CD14-positive monocyte (primary cell): ENCODE measurements at places on chromosomes 13 and 19.
A peak's percentile ranks its signal among the peaks of the same experiment; 100 is the strongest.

DNA sequence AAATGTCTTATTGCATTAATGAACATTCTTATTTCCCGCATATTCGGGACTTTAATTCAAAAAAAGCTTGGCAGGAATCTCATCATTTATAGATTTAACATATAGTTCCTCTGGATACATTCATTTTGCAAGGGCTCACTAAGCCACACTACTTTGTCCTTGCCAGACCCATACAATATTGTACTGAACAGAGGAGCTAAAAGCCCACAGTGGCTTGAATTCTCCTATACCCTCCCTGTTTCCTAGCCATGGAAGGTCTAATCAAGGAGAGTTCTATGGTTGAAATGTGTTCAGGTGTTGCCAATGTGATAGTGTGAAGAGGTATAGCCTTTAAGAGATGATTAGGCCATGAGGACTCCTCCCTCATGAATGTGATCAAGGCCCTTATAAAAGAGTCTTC lies 298.9 kb downstream of the ENOX1 start:
- DNase-seq: no peak

DNA sequence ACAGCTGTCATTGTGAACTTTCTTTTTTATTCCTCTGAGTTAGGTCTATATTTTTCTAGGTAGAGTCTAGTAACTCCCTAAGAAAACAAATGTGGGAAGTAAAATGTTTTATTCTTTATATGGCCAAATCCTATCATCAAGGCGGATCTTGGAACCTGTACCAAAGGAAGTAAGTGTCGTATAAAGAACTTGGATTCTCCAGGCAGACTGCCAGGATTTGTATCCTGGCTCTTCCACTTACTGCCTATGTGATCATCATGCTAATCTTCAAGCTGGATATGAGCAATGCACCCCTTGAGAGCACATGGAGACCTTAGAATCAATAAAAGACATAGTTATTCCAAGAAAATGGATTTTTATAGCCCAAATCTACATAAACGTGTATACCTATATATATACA lies 286.5 kb downstream of the PCDH17 start:
- DNase-seq: no peak

DNA sequence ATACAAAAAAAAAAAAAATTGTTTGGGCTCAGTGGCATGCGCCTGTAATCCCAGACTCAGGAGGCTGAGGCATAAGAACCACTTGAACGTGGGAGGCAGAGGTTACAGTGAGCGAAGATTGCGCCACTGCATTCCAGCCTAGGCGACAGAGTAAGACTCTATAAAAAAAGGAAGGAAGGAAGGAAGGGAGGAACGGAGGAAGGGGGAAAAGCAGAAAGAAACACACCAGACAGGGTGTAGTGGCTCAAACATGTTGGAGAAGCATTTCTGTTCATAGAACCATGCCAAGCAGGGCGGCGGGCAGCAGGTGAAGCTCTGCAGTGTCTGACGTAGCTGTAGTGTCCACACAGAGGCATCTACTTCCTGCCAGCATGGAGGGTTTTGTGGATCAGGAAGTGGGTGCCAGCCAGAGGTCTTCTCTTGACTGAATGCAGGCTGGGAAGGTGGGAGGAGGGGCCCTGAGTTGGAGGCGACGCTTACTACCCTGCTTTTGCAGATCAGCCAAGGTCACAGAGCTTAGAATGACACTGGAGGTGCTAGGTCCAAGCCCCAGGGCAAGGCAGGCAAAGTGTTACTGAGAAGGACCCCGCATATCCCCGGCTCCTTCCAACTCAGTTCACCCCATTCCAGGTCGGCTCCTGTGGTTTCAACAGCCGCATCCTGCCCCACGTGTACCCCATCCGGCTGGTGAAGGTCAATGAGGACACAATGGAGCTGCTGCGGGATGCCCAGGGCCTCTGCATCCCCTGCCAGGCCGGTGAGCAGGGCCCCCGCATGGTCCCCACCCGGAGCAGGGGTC lies 11.6 kb upstream of the PGLS start:
- peak; percentile 55 for DNase-seq

DNA sequence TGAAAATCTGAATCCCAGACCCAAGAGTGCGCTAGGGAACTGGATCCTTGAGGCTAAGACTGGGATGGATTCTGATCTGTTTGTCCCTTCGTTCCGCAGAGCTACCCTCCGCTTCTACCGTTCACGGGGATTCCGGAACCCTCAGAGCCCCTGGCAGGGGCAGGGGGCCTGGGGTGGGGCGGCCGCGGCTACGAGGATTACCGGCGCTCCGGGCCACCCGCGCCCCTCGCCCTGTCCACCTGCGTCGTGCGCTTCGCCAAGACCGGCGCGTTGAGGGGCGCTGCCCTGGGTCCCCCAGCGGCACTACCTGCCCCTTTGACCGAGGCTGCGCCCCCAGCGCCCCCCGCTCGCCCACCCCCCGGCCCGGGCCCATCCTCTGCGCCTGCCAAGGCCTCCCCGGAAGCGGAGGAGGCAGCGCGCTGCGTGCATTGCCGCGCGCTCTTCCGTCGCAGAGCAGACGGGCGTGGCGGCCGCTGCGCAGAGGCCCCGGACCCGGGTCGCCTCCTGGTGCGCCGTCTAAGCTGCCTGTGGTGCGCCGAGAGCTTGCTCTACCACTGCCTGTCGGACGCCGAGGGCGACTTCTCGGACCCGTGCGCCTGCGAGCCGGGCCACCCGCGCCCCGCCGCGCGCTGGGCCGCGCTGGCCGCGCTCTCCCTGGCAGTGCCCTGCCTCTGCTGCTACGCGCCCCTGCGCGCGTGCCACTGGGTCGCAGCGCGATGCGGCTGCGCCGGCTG lies 7.1 kb downstream of the SPRED3 start:
- DNase-seq: no peak

GRCh38 chr19:42494321-42494720 lies 34.0 kb downstream of the CEACAM1 start:
- DNase-seq: no peak

GRCh38 chr13:103403814-103404213 lies 337.6 kb upstream of the SLC10A2 start:
- DNase-seq: no peak

- no peak for DNase-seq
Observed at GRCh38 chr13:31416066-31416465, 216.3 kb downstream of the B3GLCT start.

- DNase-seq: no peak
Observed at GRCh38 chr13:33245505-33246158, 39.9 kb downstream of the STARD13 start.

DNA sequence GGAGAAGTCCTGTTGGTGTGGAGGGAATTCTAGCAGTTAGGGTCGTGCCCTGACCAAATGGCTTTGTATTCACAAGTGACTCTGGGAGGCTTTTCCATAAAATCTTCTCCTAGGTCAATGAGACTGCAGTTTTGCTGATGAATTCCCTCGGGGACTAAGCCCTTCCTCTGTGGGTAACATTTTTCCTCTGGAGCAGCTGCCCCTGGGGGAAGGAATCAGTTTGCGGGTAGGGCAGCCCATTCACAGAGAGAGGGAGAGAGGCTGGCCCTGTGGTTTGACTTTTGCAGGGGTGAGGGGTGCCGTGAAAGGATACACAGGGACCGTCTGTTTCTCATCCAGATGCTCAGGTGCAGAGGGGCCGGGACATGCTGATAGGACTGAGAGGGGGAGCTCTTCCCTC lies 67.3 kb downstream of the ERICH6B start:
- no peak for DNase-seq

GRCh38 chr19:29666578-29667386 lies 1.5 kb downstream of the PLEKHF1 start:
- DNase-seq: no peak

DNA sequence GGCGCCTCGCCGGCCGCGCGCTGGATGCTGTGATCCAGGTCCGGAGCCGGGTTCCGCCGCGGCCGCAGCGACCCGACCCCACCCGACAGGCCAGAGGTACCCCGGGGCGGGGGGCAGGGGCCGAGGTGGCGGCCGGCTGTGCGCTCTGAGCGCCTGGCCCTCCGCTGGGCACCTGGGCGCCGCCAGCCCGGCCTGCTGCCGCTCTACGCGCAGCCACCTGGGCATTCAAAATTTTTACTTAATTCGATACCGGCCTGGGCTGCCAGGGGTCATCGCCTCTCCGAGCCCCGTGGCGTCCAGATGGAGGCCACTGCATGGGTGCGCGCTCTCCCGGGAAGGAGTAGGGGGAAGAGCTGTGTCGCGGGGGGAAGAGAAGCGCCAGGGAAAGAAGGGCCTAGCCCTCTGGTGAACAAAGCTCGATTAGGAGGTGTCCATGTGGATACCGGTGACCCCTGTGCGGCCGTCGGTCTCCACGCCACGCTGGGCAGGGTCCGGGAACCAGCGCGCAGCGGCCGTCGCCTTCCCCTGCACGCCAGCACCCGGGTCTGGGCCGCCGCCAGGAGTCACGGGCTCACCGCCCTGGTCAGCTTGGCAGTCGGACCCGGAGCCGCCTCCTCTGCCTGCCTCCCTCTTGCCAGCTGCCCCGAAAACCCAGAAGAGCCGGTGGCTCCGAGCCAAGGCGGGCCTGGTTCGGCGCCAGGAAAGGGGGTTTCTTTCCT lies 666 bp downstream of the BIVM start:
- DNase-seq: no peak

- DNase-seq: no peak
Observed at GRCh38 chr19:17264641-17264979, at the start of gene USHBP1. USHBP1 (minus strand) TSS chr19:17264745; CDS start chr19:17264299, 446 bp downstream.

- no peak for DNase-seq
Observed at GRCh38 chr13:50701469-50701868, 142.0 kb downstream of the DLEU7 start.

- DNase-seq: no peak
Observed at GRCh38 chr19:8109455-8109854, 39.9 kb downstream of the FBN3 start.

- no peak for DNase-seq
Observed at GRCh38 chr13:28408235-28408848, 86.6 kb downstream of the FLT1 start.

- DNase-seq: no peak
Observed at GRCh38 chr19:19428746-19429145, 23.3 kb downstream of the GATAD2A start.

GRCh38 chr19:2976609-2977000 lies 759 bp upstream of the TLE6 start:
- DNase-seq: no peak

DNA sequence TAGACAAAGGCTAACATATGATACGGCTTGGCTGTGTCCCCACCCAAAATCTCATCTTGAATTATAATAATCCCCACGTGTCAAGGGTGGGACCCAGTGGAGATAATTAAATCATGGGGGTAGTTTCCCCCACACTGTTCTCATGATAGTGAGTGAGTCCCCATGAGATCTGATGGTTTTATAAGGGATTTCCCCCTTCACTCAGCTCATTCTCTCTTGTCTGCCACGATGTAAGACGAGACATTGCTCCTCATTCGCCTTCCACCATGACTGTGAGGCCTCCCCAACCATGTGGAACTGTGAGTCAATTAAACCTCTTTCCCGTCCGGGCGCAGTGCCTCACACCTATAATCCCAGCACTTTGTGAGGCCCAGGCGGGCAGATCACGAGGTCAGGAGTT lies 143.5 kb downstream of the RXFP2 start:
- no peak for DNase-seq

DNA sequence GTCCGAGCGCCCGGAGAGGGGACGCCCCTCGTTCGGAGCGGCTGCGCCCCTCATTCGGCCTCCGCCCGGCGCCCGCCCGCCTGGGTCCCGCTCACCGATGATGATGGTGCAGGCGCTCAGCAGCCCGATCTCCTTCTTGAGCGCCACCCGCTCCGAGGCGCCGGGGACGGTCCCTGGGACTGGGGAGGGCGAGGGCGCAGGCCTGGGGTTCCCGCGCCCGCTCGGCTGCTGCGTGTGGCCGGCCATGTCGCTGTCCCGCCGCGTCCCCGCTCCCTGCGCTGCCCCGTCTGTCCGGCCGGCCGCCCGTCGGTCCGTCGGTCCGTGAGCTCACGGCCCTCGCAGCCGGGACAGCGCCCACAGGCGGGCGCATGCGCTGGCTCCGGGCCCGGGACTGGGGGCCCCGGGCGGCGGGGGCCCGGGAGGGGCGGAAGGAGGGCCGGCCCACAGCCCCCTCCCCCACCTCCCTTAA lies at the start of gene SLC7A10:
SLC7A10 (minus strand) TSS at position 393 of the 469 bp plus-strand sequence; CDS start at position 246, 147 bp downstream.
- no peak for DNase-seq

GRCh38 chr19:14061751-14062557 lies at the start of gene PALM3:
PALM3 (minus strand) TSS chr19:14062076; CDS start chr19:14061980, 96 bp downstream.
- no peak for DNase-seq

DNA sequence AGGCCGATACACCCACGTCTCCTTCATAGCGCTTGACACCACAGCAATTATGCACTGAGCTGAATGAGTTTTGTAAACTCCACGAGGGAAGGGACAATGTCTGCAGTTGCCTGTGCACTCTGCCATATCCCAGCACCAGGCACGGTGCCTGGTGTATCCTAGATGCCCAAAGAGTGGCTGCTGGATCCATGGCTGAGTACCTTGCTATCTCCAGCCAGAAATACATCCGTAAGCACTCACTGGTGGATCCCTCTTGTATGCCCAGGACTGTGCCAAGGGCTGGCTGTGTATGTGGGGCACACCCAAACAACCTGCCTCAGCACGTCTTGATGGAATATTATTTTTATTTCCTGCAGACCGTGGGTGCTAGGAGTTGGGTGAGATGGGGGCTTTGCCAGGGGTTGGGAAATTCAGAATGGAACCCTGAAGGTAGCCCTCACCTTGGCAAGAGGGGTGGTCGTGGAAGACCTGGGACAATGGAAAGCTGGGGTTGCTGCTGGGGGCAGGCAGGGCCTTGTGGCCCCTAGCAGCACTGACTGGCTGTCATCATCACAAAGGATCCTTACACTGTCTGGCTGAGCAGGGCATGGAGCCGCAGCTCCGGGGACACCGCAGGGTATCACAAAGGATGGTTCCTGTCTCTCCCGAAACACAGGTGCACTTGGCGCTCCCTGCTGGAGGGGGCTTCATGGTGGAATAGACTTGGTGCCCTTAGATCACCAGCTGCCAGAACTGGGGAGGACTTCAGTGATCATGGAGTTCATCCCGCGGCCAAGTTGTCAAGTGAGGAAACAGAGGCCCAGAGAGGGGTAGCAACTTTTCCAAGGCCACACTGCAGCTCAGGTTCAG lies 131.3 kb downstream of the URI1 start:
- no peak for DNase-seq

GRCh38 chr19:42360787-42361544 lies 29.1 kb downstream of the CNFN start:
- DNase-seq: no peak

GRCh38 chr13:76229281-76229680 lies 593.2 kb downstream of the LMO7 start:
- no peak for DNase-seq

DNA sequence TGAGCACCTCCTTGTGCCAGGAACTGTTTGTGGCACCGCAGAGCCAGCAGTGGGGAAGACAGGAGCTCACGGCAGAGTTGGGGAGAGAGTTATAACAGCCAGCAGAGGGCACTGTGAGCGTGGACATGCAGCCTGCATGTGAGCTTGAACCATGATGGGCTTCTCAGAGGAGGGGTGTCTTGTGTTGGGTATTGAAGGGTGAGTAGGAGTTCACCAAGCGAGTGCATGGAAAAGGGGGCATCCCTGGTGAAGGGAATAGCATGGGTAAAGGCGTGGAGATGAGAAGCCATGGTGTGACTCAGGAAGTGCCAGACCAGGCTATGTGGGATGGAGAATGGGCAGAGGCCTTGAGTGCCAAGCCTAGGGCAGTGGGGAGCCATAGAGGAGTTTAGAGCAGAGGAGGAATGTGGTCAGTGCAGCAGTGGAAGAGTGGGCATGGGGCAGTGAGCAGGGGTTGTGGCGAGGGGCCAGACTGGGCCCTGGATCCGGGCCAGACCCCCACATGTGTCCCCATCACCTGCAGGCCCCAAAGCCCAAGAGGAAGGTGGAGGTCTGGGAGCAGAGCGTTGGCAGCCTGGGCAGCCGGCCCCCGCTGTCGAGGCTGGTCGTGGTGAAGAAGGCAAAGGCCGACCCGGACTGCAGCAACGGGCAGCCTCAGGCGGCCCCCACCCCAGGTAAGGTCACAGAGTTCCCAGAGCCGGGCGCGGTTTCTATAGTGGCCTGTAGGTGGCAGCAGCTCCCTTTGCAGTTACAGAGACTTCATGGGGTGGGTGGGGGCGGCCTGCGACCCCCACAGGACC lies 11.8 kb upstream of the SHD start:
- DNase-seq: peak; percentile 40
